ENCODE measurements at places on chromosomes 4 and X.

DNA sequence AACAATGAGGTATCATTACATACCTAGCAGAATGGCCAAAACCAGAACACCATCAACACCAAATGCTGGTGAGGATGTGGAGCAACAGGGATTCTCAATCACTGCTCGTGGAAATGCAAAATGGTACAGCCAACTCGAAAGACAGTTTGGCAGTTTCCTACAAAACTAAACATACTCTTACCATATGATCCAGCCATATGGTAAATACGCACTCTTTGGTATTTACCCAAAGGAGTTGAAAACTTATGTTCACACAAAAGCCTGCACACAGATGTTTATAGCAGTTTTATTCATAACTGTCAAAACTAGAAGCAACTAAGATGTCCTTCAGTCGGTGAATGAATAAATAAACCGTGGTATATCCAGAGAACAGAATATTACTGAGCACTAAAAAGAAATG lies 7.8 kb downstream of the CASP3 start:
- no peak for DNase-seq

GRCh38 chr4:162634390-162634789 lies 470.6 kb upstream of the FSTL5 start:
- no peak for DNase-seq

DNA sequence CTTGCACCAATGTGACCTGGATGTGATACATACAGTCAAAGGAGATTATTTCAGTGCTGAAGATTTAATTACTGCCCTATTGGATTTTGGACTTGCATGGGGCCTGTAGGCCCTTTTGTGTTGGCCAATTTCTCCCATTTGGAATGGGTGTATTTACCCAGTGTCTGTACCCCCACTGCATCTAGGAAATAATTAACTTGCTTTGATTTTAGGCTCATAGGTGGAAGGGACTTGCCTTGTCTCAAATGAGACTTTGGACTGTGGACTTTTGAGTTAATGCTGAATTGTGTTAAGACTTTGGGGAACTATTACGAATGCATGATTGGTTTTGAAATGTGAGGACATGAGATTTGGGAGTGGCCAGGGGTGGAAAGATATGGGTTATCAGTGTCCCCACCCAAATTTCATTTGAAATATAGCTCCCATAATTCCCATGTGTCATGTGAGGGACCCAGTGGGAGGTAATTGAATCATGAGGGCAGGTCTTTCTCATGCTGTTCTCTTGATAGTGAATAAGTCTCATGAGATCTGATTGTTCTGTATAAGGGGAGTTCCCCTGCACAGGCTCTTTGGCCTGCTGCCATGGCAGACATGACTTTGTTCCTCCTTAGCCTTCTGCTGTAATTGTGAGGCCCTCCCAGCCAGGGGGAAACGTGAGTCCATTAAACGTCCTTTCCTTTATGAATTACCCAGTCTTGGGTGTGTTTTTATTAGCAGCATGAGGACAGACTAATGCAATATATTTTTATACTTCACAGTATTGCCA lies 362.2 kb upstream of the SPANXN4 start:
- DNase-seq, result no peak

GRCh38 chr4:139524062-139524631 lies 31.9 kb downstream of the SETD7 start:
- no peak for DNase-seq

DNA sequence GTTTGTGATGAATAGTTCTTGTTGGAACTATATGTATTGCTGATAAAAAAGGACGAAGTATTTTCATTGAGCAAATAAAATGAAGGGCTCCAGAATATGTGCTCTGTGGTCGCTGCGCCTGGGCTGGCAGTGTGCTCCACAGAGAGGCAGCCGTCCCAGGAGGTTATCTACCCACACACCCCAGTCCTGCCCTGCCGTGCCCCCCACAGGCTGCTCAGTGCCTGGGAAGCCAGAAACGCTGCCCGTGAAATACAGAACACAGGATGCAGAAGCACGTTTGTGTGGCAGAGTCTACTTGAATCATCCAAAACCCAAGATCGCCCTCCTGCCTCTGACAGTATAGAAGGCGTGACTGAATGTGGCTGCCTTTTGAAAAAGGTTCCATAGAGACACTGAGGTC lies 1.4 kb downstream of the CLDN22 start:
- no peak for DNase-seq

DNA sequence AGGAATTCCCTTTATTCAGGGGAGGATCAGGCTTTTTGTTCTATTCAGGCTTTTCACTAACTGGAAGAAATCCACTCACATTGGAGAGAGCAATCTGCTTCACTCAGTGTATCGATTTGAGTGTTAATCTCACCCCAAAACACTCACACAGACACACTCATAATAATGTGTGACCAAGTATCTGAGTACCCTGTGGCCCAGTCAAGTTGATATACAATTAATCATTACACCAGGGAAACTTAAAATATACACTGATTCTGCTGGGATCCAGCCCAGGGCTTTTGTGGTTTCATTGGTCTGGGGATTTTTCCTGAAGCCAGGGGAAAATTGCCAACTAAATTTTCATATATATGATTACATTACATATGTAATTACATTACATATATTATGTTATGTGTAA lies 44.0 kb upstream of the GATB start:
- DNase-seq, result no peak

DNA sequence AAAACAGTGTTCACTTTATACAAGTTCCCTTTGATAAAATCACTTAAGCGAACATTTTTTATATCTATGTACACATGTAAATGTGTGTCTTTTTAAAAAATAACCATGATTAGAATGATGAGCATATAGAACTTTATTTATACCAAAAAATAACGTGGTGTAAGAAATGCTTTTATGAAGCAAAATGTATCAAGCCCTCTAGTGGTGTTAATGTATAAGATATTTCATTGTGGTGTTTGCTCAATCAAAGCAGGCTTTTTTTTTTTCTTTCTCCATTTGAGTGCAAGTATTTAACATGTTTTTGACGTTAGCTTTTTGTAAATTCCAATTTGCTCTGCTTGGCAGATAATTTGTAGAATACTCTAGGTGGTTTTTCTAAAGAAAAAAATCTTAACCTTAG lies 2092.4 kb upstream of the TENM3 start:
- DNase-seq, result no peak

DNA sequence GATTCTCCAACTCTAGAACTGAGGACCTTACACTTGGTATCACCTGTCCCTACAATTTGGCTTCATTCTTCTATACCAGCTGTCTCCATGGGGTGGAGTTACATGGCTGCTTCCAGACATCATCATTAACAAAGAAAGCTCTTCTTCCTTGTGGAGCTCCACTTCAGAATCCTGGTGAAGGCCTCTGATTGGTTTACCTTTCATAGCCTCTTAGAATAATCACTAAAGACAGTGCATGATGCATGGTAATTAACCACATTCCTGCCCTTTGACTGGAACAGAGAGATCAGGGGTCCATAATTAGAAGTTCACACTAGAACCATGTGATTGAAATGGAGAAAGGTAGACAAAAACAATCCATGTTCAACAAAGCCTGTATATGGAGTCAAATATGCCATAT lies 112.6 kb upstream of the ZNF827 start:
- DNase-seq, result no peak

DNA sequence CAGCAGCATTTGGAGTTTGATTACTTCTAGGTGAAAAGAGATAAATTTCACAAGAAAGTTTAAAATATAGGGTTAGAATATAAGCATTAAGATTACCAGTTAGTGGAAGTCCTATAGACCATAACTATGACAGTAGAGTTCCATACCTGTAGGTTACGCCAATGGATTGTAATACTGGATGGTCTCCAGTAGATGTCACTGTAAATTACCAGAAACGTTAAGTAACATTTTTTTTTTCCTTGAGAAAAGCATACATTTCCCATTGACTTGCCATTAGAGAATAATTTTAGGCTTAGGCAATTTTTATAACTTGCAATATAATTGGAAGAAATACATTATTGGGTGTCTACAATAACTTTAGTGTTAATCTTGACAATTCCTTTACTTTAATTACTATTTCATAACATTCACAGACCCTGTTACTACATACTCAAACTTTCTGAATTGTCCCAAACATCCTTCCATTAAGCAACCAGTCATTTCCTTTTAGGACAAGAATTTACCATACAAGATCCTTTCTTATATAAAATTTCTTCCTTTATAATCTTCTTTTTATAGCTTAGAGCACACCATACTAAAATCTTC lies 304.1 kb upstream of the TECRL start:
- peak; percentile 3 for DNase-seq

DNA sequence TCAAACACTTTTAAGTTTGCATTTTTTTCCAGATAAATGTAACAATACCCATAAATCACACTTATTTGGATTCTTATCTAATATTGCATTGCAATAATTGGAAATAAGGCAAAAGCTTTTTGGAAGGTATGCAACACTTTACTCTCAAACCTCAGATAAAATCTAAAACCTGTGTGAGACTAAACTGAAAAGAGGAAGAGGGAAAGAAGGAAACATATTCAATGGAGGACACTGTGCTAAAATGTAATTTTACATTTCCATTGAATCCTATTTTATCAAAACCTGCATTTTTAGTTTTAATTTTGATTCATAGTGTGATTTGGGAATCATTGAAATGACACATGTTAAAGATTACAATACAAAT lies 99.4 kb downstream of the HPGD start:
- no peak for DNase-seq

DNA sequence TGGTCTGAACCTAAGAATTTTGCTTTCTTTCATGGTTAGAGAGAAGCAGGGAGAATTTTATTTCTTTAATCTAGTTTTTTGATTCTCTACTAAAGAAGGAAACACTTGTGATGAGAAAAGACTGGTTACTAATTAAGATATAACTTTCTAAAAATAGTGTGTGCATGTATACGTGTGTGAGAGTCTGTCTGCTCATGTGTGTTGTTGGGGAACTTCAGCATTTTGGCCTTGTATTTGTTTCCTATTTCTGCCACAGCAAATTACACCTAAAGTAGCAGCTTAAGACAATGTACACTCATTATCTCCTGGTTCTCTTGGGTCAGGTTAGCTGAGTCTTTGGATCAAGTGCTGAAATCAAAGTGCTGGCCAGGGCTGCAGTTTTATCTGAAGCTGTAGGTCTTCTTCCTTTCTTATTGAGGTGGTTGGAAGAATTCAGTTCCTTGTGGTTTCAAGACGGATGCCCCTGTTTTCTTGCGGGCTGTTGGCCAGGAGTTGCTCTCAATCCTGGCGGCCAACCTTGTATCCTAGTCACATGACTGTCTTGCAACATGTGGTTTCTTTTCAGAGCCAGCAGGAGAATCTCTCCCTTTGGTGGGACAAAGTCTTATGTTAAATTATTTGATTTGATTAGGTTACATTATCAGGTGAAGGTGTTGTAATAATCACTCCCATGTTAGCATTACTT lies 188.4 kb upstream of the CLNK start:
- no peak for DNase-seq

DNA sequence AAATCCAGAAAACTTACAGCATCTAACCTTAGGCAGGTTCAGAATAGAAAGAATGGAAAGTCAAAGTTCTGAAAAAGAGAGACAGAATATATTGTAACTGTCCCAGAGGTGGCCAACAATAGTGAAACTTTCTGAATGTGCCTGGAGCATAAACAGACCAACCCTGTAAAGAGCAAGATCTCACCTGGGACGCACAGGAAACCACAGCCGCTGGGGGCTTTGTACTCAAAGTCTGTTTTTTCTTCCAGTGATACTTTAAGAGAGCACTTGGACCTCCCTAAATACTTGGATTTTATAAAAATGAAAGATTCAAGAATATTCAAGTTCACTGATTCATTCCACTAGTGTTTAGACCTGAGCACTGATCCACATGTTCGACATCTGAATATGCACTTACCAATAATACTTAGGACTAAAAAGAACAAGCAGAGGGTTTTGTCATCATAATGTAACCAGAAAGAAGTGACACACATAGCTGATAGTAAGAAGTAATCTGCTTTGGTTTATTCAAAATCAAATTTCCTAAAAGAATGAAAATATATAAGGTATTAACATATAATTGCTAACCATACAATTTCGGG lies 35.3 kb downstream of the ARAP2 start:
- DNase-seq, result no peak

DNA sequence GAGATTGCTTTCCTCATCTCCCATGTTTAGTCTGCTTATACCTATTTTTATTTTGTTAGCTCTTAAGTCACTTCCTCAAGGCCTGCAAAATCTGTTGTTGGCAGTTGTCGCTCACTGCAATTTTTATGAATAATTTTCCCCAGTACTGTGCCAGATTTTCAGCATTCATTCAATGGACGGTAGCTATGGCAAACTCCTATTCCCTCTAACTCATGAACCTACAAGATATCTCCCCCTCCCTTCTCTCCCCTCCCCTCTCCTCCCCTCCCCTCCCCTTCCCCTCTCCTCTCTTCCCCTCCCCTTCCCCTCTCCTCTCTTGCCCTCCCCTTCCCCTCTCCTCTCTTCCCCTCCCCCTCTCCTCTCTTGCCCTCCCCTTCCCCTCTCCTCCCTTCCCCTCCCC lies 160.4 kb downstream of the FRAS1 start:
- no peak for DNase-seq

DNA sequence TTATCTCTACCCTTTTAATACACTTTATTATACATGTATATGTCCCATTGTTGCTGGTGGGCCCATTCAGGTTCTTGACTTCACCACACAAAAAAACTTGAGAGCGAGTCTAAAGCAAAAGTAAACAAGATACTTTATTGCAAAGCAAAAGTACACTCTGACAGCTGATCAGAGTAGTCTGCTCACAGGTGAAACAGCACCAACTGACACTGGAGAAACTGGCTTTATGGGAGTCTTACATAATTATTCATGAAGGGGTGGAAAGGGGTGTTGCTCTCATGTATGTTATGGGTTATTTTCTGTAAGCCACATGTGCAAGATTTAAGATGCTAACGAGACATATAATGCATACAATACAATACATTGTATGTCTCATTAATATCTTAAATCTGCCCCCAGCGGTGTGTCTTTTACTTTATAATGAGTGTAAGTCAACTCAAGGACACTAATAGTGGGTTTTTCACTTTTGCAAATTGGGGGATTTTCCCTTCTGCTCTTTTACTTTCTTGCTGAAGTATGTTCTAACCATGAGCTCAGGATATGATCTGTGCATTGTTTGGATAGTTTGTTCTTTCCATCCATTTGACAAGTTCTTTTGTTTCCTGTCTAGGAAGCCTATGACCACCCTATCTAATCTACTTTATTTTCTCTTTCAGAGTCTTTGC lies 256.1 kb upstream of the ITM2A start:
- no peak for DNase-seq

DNA sequence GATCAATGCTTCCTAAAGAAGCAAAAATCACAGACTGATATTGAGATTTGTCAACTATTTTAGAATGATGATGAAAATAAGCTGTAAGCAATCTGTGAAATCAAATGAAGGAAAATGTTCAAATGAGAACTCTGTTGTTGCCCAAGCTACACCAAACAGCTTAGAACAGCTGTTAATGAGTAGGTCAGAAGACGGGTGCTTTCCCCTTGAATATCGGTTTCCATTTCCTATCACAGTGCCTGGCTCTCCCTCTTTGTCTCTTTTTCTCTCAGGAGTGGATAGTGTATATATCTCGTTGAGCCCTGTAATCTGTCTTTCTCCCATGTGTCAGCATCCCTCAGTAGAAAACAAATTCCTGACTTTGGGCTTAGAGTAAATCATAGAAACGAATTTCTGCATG lies 1592.9 kb upstream of the TENM3 start:
- DNase-seq, result no peak

- no peak for DNase-seq
Measured at GRCh38 chrX:16394290-16394689, 227.0 kb downstream of the MAGEB17 start.

- no peak for DNase-seq
Measured at GRCh38 chr4:7295911-7296660, 103.7 kb downstream of the SORCS2 start.

- peak; percentile 4 for DNase-seq
Measured at GRCh38 chrX:43703211-43703791, 47.2 kb downstream of the MAOA start.
